ENCODE measurements at places on chromosomes 13 and 19.
A peak's percentile ranks its signal among the peaks of the same experiment; 100 is the strongest.

DNA sequence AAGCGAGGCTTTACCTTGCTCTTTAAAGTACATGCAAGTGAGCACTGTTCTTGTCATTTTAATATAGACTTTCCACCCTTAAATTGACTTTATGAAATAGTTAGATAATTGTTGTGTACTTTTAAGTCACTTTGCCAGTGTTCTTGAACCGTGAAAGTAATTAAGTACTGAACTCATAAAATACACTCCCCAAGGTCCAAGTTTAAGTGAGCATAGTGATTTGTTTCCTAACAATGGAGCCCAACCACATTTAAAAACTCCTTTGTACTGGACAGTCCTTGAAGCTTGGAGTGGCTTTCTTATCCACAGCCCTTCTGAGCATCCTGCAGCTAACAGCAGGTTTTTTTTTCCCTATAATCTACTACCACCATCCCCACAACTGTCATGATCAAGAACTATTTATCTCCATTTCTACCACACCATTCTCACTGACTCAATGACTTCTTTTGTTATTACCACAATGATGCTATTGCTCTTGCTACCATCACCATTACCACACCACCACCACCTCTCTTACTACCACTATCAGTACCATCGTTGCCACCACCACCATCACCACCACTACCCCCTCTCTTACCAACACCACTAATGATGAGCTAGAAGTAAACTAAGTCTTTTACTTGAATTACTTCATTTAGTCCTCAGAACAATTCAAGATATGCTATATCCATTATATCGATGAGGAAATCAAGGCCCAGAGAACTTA is 452.6 kb downstream of the DIAPH3 start:
- no peak for DNase-seq

DNA sequence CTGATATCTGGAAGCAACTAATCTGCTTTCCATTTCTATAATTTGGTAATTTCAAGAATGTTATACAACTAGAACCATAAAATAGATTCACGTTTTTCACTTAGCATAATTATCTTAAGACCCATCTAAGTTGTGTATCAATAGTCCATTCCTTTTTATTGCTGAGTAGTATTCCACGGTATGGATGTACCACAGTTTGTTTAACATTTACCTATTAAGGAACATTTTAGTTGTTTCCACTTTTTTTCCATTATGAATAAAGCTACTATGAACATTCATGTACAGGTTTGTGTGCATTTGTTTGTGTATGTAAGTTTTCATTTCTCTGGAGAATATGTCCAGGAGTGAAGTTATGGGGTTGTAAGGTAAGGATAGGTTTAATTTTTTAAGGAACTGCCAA is 18.3 kb upstream of the ZNF112 start:
- no peak for DNase-seq

GRCh38 chr19:35718345-35719041 is 690 bp downstream of the KMT2B start:
- no peak for DNase-seq

GRCh38 chr13:105679838-105680237 is 855.6 kb downstream of the EFNB2 start:
- DNase-seq: no peak

DNA sequence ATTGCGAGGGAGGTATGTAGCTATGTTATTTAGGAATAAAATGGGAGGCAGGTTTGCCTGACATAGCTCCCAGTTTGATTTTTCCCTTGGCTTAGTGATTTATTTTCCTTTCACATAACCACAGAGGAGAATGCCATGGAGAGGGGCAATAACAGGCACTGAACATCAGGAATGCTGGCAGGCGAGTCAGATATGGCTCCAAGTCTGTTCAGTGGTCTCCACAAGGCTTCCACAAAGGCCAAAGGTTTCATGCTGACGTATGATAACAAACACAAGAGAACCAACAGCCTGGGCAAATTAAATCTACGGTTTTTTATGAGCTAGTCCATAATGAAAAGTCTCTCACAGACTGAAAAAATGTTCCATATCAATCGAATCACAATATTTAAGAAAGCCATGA is 66.7 kb downstream of the SUCLA2 start:
- no peak for DNase-seq

DNA sequence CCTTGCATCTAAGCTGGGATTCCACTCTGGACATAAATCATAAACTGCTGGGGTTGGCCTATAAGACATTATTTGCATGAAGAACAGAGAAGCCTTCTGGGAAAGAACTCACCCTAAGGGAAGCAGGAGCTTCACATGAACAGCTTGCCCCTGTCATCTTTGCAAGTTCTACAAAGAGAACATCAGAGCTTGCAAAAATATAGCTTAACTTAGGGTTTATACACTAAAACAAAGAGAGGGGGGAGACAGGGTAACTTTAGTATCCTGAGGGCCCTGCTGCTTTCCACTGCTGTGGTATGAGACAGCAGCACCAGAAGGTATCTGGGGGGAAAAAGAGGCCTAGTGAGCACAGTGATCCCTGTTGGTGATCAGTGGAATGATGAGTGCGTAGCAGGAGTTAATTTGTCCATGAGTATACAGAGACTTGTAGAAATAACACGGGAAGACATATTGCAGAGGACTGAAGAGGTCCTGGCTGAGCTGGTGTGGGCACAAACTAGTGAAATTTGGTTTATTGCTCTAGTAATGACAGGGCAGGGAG is 116.1 kb upstream of the TSC22D1 start:
- DNase-seq: no peak

- peak; percentile 9 for DNase-seq
These were observed 83.2 kb upstream of the IRS2 start for GRCh38 chr13:109869312-109870237.

DNA sequence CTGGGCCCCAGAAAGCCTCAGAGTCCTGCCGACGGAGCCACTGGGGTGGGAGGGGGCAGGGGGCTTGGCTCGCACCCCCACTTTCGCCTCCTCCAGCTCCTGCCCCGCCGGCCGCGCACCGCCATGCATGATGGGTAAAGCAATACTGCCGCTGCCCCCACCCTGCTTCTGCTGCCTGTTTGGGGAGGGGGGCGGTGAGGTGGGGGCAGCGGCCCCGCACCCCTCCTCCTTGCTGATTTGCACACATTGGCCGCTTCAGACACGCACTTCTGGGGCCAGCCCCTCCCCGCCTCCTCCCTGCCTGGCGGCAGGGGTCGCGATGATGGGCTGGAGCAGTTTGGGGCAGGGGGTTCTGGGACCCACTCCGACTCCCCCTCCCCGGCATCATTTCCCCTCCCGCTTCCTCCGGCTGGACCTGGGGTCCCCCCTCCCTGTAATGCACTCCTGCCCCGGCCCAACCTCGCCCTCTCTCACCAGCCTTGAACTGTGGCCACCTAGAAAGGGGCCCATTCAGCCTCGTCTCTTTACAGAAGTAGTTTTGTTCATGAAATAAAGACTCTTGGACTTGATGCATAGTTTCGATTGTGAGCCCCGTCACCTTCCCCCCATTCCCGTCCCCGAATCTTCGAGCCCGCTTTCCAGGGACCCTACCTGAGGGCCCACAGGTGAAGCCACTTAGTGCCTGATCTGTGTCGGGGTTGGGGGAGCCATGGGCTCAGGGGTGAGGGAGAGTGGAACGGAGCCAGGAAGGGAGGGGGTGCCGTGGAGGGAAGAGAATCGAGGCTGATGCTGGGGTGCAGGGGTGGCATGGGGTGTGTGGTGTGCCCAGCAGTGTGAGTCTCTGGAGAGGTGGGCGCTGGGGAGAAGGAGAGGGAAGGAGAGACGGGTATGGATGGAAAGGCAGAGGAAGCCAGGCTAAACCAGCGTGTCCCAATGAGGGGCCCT is 1.4 kb upstream of the HPN start:
- DNase-seq: no peak

DNA sequence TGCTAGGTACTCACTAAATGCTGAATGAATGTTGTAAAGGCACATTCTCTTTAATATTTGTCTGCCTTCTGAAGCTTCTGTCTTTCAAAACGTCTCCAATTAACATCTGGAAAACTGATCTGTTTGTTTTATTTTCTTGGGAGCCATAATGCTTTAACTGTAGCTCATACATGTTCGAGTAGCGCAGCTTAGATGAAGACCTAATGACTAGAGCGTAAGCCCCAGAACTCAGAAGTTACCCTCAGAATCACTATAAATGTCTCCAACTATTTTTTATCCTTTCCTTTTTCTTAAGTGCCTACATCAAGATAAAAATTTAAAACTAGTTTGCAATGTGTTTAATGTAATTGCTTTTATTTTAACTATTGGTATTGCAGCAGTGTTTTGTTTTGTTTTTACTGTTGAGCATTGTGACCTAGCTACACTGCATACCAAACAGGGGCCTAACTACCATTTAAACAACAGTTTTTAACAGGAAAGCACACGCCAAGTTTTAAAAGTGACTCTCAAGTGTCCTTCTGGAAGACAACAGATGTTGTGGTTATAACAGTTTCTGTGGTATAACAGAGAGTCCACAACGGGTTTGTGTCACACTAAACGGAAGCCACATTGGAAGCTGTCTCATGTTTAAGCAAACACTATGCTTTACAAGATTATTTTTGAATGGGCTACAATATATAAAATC is 42.0 kb downstream of the MRPL57 start:
- no peak for DNase-seq

GRCh38 chr19:31678421-31678820 is 329.2 kb upstream of the TSHZ3 start:
- no peak for DNase-seq

DNA sequence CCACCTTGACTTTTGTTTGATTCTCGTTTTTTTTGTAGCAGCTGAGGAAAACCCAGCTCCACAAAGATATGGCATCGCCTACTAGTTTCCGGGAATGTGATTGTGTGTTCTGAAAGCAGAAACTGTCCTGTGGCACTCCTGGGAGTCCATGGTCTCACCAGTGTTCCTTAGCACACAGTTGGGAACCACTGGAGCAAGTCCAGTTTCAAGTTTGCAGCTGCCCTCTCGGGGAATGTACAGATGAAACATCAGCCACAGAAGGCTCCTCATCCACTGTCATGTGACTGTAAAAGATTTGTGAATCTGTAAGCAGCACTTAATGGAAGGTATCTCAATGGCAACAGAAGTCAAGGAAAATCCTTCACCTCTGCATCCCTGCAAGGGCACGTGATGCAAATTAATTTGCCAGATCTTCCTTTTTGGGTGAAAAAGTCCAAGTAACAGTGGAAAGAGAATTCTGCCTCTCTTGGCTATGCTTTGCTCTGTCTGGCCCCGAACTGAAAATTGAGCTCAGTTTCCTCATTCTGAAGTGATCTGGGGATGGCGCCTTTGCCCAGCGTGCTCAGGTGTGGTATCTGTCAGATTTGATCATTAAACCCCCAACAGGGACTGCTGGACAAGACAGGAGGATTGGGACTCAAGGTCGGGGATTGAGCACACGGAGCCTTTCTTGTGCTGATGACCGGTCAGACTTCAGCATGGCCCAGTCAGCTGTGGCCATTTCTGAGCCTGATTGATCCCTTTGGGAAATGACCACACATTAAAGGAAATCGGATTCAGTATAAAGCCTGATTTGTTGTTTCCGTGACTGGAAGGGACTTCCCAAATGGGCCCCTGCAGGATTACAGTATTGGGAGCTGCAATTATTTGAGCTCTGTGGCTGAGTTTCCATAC is 58.8 kb downstream of the ING1 start:
- no peak for DNase-seq

Data from NCI-H1694 treated with DMSO at 0.1 percent for 48 hours (cell line).